Activated CD4-positive, alpha-beta T cell treated with anti-CD3 and anti-CD28 coated beads, Interleukin-2, amount 50 U/mL, for 48 hours (primary cell): ENCODE measurements at places on chromosomes 1 and 21.

- DNase-seq = no peak
These were observed 4.4 kb upstream of the C1orf56 start for GRCh38 chr1:151043163-151043562.

- DNase-seq = no peak
These were observed 82.8 kb downstream of the PLPPR5 start for GRCh38 chr1:98921817-98922216.

GRCh38 chr1:27885621-27886352 is 13.4 kb downstream of the THEMIS2 start:
- no peak for DNase-seq

DNA sequence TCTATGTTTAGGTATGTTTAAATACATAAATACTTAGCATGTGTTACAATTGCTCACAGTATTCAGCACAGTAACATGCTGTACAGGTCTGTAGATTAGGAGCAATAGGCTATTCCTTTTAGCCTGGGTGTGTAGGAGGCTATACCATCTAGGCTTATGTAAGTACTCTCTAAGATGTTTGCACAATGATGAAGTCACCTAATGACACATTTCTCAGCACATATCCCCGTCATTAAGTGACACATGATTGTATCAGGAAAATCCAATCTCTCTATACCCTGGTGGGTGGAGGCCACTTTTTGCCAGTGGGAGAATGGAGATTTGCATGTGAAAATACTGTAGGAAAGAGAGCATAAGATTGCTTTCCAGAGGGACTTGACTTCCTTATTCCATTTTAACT is 5.5 kb upstream of the TEDDM1 start:
- no peak for DNase-seq

DNA sequence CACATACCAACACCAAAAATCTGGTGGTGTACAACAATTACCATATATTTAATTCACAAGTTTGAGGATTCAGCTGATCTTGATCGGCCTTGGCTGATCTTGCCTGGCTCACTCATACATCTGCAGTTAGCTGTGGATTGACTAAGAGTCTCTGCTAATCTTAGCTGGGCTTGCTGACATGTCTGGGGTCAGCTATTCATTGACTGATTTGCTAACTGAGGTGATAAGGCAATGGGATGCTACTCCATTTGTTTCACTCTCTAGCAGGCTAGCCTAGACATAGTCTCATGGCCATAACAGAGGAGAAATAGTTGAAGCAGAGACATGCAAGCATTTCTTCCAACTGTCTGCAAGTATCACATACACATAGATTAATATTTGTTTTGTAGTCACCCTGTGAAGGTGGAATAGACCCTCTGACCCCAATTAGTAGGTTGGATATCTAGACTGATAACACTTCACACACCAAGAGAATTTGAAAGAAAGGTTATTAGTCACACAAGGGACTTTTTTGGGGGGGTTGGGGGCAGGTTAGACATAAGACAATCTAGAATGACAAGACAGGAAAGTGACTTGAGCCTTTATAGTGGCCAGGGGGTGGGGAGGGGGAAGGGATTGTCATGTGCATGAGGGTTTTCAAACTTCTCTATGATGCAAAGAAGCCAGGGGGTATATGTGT is 142.3 kb downstream of the BARHL2 start:
- DNase-seq = no peak

DNA sequence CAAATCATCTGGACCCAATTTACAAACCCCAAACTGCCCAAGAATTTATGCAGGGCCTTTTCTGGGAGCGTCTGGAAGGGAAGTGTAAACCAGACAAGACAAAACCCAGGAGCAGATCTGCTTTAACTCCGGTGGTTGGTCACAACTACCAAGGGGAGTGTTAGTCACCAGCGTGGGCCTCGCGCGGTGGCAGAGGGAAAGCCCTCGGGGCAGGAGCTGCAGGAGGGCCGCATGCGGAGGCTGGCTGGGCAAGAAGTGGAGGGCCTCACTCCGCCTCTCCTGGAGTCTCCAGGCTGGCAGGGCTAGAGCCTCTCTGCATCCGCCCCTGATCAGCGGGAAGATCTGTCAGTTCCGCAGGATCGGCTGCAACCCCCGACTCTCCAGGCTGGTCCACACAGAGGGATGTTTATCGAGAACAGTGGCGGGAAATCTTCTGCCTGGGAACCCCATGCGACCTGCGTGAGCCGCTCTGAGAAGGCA is 2.0 kb downstream of the COL24A1 start:
- DNase-seq = no peak

DNA sequence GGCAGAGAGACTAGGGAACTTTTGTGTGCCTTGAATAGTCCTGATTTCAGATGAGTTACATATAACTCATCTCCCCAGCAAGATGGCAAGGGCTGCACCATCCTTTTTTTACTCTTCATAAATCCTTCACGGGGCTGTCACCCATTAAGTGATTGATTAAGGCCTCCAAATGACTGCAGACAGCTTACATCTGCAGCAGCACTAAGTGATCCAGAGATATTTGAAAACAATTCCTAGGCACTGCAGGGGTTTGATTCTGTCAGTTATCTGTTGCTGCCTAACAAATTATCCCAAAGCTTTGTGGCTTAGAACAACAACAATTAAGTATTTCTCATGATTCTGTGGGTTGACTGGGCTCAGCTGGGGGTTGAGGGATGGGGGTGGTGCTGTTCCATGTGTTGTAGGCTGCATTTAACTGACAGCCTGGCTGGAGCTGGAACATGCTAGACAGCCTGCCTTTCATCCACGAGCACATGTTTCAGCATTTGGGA is 19.3 kb downstream of the TEX38 start:
- no peak for DNase-seq

DNA sequence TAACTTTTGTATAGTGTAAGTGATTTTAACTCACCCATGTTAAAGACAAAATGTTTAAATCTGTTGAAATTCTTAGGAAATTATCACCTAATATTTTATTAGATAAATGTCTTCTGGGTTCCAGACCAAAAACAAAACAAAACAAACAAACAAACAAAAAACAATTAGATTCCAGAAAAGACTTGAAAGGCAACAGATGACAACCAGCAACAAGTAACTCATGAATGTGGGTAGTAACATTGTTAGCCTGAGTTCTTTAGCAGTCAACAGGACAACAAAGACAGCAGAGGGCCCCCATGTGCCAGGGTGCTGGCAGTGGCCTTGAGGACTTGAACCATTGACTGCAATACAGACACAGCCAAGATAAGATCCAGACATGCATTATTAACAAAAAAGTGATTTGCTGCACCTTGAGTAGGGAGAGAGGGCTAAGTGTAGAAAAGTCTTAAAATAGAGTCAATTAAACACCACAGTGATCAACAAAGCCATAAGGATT is 2.4 kb upstream of the CD247 start:
- no peak for DNase-seq

DNA sequence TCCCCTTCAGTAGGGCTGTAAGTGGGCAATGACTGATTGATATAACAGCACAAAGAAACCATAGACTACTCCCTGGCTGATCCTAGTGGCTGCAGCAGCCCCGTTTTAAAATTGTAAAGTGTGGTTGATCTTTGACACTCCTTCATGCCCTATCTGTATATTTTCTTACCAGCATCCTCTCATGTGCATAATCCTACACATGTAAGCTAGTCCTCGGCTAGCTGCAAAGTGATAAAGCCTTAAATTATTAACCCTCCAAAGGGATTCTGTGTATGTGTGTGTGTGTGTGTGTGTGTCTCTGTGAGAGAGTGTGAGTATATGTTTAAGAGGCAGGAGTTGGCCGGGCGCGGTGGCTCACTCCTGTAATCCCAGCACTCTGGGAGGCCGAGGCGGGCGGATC is 30.8 kb upstream of the CDC14A start:
- DNase-seq = no peak

GRCh38 chr1:33965086-33965485 is 101.2 kb downstream of the HMGB4 start:
- DNase-seq = no peak

DNA sequence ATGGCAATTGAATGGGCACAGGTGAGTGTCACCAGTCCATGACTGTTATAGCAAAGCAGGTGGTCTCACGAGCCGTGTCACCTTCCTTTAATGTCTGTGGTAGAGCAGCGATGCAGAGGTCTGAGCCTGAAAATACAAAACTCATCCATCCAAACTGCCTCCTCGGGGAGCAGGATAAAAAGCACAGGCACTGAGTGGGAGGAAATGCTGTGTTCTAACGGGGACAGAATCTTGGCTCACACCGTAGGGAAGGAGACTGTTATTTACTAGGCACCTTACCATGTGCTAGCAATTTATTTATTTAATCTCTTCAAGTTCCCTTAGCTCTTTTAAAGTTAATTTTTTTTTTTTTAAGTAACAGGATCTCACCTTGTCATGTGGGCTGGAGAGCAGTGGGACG is 1.2 kb downstream of the ASCL5 start:
- no peak for DNase-seq

DNA sequence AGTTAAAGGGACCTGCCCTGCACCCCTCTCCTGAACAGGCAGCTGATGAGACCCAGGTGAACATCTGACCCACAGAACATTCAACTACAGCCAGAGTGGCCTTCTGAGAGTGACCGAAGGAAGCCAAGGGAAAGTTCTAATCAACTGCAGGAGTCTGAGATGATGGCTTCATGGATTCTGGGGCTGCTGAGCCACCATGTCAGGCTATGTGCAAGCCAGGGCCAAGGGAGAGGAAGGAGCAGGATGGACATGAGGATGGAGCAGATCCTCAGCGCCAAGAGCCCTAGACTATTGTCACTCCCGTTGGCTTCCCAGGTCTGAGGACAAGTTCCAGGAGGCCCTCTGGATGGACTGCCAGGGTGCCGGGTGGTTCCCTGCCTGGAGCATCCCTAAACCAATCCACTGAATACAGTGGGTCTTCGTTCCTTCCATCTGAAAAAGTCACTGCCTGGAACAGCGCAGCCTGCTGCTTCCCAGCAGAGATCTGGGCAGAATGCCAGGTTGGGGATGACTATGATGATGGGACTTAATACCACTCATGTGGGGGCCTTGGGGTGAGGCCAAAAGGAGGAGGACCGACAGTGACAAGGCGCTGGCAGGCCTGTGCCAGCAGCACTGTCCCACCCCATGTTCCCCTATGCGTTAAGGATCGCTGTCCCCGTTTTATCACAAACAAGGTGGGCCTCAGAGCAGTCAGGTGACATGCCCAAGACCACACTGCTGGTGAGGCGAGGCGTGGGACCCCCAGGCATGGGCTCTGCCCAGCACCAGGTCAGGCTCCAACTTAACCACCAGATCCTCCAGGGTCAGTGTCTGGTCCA is 19.8 kb downstream of the SPOCD1 start:
- no peak for DNase-seq

DNA sequence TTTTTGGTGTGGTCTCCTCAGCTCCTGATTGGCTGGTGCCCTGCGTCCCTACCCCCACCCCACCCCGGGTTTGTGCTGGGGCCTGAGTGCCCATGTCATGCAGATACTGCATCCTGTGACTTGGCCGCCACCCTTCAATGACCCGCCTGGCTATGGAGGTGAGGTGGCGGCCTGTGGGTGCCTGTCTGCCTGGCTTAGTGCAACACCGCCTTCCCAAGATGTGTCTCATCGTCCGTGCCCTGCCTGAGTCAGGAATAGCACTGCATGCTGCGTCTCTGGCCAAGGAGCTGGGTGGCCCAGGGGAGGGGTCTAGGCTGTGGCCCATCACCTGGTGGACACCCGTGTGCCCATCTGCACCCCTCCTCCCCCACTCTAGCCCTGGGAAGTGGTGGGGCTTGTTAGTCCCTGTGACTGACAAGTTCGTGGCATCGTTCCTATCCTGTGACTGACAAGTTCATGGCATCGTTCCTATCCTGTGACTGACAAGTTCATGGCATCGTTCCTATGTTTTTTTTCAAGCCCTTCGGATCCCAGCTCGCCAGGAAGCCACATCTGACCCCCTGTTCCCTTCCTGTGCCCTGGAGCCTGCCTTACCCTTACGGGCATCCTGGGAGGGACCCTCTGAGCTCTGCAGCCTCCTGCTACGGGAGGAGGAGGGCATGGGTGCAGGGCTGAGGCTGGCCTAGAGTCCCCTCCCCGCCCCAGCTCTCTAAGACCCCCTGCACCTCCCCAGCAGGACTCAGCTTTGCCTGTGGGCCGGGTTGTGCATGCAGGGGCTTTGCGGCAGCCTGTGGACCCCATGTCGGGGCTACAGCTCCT is 7.5 kb downstream of the SLX9 start:
- no peak for DNase-seq

DNA sequence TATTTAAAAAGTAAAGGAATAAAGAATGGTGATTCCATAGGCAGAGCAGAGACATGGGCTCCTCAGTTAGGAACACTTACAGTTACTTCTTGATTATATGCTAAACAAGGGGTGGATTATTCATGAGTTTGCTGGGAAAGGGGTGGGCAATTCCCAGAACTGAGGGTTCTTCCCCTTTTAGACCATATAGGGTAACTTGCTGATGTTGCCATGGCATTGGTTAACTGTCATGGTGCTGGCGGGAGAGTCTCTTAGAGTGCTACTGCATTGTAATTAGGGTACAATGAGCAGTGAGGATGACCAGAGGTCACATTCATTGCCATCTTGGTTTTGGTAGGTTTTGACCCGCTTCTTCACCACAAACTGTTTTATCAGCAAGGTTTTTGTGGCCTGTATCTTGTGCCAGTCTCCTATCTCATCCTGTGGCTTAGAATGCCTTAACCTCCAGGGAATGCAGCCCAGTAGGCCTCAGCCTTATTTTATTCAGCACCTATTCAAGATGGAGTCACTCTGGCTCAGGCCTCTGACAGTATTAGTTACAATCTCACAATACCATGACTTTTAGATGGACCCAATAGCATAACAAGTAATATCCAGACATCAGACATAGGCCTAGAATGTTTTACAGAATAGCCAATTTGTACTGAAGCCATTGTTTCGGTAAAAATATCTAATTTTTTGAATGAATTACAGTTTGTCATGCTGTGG is 106.8 kb downstream of the ZBTB18 start:
- DNase-seq = no peak
